Large intestine (tissue), 12 donors: ENCODE measurements at places on chromosomes 11 and 22. TPM values are rescaled to one million over a fixed set of nuclear protein-coding genes. Genes with fewer than 3 reads are reported as not detected.

Gene PGA4
- polyA plus RNA-seq: 3.3 TPM

Gene UQCC3
- 10.4 TPM for polyA plus RNA-seq

DNA sequence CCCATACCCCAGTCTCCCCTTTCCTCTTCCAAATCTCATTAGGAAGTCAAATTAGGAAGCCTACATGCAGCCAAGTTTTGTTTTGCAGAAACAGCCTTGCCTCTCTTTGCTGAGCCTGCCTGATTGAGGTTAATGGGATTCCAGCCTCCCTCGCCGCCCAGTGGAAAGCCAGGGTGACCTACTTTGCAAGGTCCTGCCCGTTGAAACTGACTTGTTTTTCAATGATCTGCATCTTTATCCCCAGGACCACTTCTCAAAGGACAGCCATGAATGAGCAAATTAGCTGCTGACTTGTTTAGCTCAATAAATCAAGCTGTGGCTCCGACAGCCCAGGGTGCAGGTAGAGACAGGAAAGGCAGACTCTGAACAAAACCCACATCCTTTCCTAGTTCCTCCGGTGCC, 110.4 kb downstream of the RRAS2 start:
- DNase-seq: no peak

Gene MUC5AC
- 0.37 TPM for polyA plus RNA-seq

- peak; percentile 81 for DNase-seq
Measured at GRCh38 chr22:45638834-45639746, 32.5 kb upstream of the ATXN10 start.

GRCh38 chr22:50302564-50302963, 4.9 kb downstream of the PLXNB2 start:
- DNase-seq: no peak

- DNase-seq: no peak
Measured at GRCh38 chr22:40021401-40022000, 26.7 kb downstream of the FAM83F start.

GRCh38 chr11:87473174-87473573, 435.4 kb downstream of the TMEM135 start:
- DNase-seq: no peak

DNA sequence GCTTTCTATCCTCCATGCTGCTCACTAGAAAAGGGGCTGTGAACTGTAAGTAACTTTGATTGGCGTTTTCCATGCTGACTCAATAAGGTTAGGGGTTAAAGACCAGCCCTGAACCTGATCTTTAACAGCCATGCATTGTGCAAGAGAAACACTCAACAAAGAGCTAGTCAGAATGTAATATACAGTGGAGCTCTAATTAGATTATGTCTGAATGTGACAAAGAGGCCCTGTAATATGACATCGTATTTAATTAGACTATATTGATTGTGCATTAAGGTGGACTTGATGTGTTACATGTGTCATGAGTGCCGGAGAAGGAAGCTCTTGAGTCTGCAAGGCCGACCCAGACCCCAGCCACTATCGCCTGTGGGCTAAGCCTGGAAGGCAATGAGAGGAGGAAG, 70.5 kb downstream of the PKNOX2 start:
- DNase-seq: no peak

Gene SEC14L6
- 1.2 TPM for polyA plus RNA-seq

Gene ASCL2
- polyA plus RNA-seq: 15.8 TPM

Gene RAB36
- 2.2 TPM for polyA plus RNA-seq

GRCh38 chr22:23074451-23074850, 4.1 kb downstream of the GNAZ start:
- no peak for DNase-seq

- DNase-seq: no peak
Measured at GRCh38 chr11:93767018-93767417, 17.1 kb upstream of the MED17 start.

GRCh38 chr11:96035740-96036078, 111.8 kb upstream of the MTMR2 start:
- DNase-seq: no peak

GRCh38 chr11:130442737-130443136, 5.7 kb upstream of the ADAMTS15 start:
- DNase-seq: no peak
